ENCODE measurements at places on chromosomes 16 and 17.
A peak's percentile ranks its signal among the peaks of the same experiment; 100 is the strongest.

DNA sequence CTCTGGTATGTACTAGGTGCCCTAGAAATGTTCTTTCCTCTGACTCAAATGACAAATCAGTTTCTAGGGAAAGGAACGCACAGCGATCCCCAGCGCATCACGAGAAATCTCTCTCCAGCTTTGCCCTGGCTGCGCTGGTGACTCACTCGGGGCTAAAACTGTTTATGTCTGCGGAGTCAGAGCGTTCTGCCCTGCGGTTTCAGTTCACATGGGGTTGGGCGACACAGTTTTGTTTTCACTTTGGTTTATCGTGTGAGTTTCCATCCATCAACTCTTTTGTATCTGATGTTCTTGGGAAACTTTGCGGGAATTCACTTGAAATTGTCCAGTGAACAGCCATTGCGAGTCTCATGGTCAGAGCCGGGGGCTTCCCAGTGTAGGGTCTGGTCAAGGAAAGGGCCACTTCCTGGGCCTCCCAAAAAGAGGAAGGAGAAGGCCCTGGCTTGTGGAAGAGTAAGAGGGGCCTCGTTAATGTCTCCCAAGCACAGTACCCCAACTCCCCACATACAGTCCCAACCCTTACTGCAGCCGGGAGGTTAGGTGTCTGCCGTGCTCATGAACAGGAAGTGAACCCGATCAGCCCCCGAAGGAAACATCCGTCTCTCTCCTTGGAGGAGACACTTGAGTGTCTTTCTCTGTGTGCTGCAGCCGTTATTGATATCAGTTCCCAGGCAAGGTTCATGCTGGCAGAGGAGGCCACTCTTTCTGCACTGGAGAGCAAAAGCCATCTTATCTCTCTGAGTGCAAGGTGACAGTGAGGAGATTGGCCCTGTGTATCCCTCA, 643.2 kb downstream of the WWOX start:
- DNase-seq = no peak

DNA sequence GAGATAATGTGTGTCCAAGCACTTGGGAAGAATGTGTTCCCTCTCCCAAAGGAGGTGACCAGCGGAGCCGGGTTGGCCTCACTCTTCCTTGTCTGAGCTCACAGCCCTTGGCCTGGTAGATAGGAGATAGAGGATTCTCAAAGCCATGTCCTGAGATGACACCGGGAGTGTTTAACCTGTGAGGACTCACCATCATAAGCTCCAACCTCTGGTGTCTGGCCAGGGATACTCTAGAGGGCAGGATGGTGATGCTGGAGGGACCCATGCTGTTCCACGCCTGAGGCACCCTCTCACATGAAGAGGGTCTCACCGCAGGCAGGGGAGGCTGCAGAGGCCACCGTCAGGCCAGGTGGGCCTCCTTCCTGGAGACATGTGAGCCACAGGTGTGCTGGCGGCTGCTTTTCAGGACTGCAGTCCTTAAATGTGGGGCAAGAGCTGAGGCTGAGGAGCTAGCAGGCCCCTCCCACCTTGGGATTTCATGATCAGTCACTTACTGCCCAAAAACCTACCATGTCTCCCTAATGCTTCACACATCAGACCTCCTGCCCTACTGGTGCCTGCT, 6.6 kb upstream of the ZNF629 start:
- peak; percentile 43 for DNase-seq

DNA sequence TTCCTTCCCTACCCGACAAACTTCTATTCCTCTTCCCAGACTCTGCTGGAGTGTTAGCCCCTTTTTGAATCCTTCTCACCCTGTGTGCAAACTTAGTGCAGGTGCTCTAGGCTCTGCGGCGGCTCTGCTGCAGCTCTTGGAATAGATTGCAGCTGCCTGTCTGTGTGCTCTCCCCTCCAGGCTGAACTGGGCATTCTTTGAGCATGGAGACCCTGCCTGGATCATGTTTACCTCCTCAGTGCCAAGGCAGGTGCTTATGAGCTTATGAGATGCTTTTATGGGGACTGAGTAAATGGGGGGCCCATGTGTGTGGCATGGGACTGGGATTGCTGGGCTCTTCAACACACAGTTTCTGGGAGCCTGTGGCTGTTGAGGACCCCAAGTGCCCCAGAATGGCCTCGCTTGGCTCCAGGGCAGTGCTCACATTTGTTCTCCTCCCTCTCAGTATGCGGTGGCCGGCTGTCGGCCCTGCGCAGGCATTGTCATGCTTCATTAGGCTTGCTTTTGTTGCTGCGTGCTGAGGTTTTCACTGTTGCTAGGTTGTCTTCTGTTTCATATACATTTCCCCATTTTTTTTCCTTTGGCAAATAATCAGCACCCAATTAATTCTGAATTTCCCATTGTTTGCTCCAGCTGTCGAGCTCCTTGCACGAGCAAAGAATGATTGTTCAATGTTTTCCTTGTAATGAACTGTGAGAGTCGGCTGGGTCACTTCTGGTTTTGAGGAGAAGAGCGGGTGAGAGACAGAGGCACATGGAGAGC, 185.5 kb upstream of the NLRP1 start:
- peak; percentile 90 for DNase-seq

GRCh38 chr16:82639666-82640336, 13.0 kb downstream of the CDH13 start:
- DNase-seq = peak; percentile 36

DNA sequence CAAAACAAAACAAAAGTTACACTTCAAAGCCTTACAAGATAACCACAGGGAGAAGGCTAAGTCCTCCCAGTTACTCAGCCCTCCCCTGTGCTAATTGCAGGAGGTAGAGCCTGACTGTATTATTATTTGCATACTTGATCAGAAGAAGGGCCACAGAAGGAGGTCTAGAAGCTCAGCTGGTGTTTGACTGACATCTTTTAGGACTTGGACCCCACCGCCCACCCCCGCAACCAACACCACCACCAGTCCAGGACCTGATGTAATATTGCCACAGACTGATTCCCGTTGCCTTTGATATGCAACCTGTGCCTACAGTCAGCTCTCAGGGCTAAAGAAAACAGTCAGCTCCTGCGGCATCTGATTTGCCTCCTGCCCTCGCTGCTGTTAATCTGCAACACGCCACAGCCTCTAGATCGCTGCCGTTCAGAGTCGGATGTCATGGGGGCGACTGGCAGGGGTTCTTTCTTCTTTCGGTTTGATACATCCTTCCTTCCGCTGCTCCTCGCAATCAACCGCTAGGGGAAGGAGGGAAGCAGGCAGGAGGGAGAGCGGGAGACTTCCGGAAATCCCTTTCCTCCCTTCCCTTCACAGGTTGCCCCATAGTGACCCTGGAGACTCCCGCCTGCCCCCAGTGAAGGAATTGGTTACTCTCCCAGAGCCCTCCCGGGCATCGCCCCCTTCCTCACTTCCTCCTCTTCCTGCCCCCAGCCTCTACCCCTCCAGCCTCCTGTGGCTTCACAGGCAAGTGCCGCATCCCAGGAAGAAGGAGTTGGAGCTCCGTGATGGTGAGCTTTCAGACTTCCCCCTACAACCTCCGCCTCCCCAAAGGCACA, 90.5 kb upstream of the SOX9 start:
- peak; percentile 96 for DNase-seq

DNA sequence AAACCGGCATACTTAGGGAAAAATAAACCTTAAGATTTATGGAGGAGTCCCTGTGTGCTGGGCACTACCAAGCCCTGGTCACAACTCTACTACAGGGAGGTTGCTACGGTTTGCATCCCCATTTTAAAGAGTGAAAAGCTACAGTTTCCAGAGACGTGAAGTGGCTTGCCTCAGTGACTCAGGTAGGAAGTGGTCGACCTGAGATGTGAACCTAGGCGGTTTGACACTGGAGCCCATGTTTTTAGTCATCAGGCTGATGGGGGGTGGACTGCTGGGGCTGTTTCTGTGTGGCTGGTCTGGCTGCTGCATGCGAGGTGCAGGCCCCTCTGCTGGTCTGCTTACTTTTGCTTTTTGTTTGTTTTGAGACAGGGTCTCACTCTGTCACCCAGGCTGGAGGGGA, 6.6 kb downstream of the COX6A2 start:
- DNase-seq = no peak

DNA sequence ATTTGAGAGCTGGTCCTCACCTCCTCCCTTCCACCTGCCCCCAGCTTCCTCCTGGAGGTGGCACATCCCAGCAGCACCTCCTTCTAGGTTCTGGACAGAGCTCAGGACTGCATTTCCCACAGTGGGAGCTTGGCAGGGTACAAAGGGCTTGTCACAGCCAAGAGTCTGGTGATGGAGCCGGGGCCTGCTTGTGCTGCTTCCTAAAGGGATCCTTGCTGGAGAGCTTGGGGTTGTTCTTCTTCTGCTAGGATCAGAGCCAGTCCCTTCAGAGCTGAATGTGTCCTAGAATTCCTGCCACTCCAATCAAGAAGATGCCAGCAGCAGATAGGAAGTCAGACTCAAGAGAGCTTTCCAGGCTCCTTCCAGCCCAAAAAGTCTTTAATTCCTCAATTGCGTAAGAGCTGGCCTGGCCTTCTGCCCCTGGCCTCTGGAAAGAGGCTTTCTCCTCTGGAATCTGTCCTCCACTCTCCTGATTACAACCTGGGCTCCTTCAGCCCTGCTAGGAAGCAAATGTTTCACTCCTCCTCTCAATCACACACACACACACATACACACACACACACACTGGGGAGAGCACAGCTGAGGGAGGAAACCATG, 4.4 kb downstream of the CD300E start:
- DNase-seq = no peak

DNA sequence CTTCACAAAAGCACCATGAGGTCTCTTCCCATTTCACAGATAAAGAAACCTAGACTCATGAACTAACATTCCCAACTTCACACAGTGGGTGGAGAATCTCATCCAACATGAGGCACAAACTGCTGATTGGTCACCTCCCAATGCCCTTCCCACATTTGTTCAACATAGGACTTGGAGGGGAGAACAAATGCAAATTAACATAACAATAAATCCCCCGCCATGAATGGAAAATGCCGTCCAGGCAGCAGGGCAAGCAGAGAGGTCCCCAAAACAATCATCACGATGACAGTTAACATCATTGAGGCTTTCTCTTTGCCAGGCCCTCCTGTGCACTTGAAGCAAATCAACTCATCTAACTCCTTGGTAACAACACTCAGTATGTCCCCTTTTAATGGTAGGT, 185.3 kb downstream of the TMEM132E start:
- DNase-seq = no peak

DNA sequence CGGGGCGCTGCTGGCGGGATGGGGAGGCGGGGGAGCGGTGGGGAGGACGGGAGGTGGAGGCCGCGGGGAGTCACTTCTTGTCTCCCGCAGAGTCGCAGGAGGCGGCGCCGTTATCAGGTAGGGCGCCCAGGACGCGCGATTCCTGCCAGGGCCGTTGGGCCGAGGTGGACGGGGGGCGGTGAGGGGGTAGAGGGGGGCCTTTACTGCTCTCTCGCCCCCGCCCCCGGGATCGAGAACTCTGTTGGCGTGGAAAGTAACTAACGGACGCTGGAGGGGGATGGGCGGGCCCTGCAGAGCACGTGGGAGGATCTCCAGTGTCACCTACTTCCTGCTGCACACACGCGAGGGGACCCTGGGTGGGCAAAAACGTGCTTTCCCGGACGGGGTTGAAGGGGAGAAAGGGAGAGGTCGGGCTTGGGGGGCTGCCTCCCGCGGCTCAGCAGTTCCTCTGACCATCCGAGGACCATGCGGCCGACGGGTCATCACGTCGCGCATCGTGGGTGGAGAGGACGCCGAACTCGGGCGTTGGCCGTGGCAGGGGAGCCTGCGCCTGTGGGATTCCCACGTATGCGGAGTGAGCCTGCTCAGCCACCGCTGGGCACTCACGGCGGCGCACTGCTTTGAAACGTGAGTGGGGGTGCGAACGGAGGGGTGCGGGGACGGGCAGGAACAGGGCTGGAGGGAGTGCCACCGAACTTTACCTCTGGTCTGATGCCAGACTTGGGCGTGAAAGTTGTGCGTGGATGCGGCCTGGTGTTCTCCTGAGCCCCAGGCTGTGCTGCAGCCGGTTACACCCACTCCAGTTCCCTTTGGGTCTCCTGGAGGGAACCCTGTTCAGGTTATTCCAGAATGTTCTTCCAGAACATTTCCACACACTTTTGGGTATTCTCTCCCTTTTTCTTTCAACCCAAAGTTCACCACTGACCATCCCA, 569 bp downstream of the PRSS21 start:
- no peak for DNase-seq

- peak; percentile 84 for DNase-seq
These were observed 34.7 kb downstream of the MYO18A start for GRCh38 chr17:29145289-29146073.

GRCh38 chr16:20624882-20625807, 49.0 kb upstream of the ACSM2B start:
- no peak for DNase-seq

- no peak for DNase-seq
These were observed 11.4 kb downstream of the SLFN5 start for GRCh38 chr17:35254107-35254773.

DNA sequence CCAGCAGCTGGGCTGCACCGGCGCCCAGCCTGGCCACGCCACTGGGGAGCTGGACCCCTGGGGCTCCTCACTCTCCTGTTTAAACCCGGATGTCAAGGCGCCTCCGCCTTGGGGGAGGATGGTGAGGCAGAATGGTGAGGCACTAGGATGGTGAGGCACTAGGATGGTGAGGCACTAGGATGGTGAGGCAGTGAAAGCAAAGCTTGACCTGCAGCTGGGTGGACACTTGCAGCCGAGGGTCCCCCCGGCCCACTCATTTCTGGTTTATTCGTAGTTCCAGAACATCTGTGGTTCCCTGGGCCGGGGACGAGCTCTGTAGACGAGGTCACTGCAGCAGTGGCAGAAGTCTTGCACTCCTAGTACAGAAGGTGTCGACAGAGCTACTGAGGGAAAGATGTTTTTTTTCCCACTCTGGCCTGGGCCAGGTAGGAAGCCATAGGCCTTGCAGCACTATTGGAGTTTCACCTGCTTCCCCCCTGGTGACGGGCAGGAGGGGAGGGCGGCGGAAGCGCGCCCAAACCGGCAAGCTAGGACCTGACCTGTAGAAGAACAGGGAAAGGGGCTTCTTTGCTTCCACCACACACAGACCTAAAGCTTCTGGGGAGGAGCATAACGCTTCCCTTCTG, 1.1 kb upstream of the HNF1B start:
- DNase-seq = no peak

GRCh38 chr16:10935226-10935915, 6.9 kb downstream of the DEXI start:
- no peak for DNase-seq

GRCh38 chr16:27444015-27444414, 42.0 kb downstream of the IL21R start:
- DNase-seq = no peak

GRCh38 chr16:24993722-24994686, 21.2 kb downstream of the ARHGAP17 start:
- DNase-seq = no peak

- DNase-seq = no peak
These were observed 54.6 kb downstream of the MRTFB start for GRCh38 chr16:14125708-14126107.

DNA sequence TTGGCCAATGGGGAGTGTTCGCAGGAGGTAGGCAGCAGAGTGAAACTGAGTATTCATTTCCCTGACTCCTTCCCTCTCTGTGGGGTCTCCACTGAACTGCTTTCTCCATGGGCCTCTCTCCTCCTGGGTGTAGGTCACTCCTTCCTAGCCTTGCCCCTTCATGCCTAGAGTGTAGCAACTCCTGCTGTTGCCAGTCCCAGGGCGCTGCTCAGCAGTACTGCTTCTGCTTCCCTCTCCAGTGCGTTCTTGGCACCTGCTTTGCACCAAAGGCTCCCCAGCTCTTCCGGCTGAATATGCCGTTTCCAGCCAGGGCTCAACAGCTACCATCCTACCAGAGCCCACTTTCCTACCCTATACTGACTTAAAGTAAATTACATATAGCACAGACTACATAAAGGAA, 92.2 kb downstream of the MAF start:
- DNase-seq = no peak

Measured in NCI-H69 (cell line).